Islet precursor cell (in vitro differentiated cells): ENCODE measurements at places on chromosomes 11 and 22.

GRCh38 chr11:83147895-83148294, 9.0 kb upstream of the PCF11 start:
- DNase-seq, result no peak

DNA sequence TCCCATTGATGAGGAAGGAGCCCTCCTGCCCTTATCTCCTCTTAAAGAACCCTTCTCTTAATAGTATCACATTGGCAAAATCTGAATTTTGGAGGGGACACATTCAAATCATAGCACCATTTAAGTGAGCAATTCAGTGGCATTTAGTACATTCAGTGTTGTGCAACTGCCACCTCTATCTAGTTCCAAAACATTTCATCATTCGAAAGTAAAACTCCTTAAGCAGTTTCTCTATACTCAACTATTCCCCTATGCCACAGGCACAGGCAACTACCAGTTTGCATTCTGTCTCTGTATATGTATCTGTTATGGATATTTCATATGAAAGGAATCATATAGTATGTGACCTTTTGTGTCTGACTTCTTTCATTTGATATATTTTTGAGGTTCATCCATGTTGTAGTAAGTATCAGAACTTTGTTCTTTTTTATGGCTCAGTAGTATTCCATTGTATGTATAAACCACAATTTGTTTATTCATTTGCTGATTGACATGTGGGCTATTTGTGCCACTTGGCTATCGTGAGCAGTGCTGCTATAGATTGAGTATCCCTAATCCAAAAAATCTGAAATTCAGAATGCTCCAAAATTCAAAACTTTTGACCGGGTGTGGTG, 22.9 kb downstream of the FAR1 start:
- no peak for DNase-seq

DNA sequence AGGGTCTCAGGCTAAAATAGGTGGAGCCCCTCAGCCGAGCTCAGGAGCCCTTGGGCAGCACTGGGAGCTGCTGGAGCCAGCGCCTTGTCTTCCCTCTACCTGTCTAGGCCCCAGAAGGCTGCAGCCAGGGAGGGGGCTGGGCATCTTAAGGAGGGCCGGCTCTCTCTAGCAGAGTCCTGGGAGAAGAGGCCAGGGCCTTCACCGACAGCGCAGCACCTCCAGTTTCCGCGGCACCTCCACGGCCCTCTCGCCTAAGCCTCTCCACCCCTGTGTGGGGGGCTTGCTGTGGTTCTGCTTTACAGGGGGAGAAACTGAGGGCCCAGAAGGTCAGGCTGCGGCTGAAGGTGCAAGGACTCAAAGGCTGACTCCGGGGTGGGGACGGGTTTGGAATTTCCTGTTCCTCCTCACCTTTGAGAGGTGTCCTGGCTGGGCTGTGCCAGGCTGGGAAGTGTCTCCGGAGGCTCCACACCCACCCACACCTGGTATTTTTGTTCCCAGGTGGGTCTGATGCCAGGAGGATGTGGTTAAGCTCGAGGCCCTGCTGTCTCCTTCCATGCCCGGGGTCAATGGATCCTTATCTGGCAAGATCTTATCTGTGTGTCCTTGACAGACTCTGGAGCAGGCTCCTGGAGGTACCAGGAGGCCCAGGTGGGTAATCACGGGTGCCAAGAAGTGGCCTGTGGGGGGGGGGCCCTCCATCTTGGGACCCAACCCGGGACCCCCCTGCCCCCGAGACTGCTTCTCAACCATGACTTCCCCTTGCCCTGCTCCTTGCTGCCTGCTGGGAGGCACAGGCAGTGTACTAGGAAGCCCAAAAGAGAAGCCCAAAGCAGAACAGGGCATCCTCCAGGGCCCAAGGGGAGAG, 95.3 kb upstream of the FGF3 start:
- peak; percentile 59 for DNase-seq

GRCh38 chr22:29044657-29045176, 16.9 kb downstream of the C22orf31 start:
- DNase-seq, result peak; percentile 75

DNA sequence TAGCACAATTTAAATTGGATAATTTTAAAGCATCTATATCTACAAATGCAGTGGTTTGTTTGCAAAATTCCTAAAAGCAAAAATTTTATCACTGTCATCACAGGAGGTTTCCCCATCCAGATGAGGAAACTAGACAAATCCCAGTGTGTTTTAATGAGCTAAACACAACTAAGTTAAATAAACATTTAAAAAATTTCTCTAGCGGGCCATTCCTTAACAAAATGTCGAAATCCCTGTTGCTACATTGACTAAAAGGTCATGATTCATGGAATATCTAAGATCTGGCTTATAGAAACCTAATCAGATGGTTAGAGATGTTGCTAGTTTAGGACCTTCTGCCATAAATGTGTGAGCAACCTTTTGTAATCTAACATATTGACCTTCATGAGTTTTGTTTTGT, 107.3 kb upstream of the BDNF start:
- no peak for DNase-seq

GRCh38 chr11:9347100-9347499, 32.7 kb upstream of the TMEM41B start:
- DNase-seq, result peak; percentile 55

GRCh38 chr11:82174610-82175009, 559.1 kb downstream of the FAM181B start:
- DNase-seq, result no peak

GRCh38 chr11:48036011-48036410, 55.7 kb downstream of the PTPRJ start:
- peak; percentile 81 for DNase-seq

DNA sequence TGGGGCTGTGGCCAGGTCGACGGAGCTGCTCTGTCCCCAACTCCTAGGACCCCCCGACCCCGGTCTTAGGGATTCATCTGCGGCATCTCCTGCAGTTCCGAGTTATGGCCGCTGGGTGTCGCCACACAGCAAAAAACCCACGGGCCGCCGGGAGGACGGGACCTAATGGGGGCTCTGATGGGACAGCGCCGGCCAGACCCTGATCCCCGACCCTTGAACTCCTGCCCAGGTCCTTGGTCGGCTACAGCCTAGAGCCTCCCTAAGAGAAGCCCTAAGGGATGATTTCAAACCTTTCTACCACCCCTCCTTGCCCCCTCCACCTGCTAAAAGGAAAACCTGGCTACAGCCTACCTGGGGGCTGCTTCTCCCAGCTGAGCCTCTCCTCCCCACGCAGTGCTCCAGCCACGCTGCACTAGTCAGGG, 30.8 kb upstream of the LRRC10B start:
- DNase-seq, result no peak

- DNase-seq, result no peak
These were observed 659.4 kb downstream of the METTL15 start for GRCh38 chr11:28767574-28767973.

GRCh38 chr11:122773781-122774266, 64.5 kb upstream of the CRTAM start:
- no peak for DNase-seq

DNA sequence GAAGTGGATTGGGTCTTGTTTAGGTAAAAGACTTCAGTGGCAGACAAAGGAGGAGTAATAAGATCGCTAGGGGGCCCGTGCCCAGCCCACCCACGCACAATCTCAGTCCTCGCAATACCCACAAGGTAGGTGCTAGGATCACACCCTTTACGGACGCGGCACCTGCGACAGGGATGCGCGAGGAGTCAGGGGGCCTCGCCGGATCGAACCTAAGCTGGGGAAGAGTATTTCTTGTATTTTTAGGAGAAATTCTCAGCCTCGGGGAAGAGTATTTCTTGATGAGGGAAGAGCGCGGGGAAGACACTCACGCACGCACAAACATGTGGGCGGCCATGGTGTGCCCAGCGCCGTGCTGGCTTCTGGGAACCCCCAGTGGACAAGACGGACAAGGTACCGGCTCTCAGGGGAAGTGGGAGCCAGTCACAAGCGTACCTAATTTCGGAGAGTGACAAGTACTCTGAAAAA, 745 bp upstream of the FAM118A start:
- no peak for DNase-seq

GRCh38 chr11:90134478-90135003, at the start of gene NAALAD2:
TSS of gene NAALAD2 (plus strand) at chr11:90134663. CDS start at chr11:90134759, 96 bp downstream.
- peak; percentile 81 for DNase-seq

DNA sequence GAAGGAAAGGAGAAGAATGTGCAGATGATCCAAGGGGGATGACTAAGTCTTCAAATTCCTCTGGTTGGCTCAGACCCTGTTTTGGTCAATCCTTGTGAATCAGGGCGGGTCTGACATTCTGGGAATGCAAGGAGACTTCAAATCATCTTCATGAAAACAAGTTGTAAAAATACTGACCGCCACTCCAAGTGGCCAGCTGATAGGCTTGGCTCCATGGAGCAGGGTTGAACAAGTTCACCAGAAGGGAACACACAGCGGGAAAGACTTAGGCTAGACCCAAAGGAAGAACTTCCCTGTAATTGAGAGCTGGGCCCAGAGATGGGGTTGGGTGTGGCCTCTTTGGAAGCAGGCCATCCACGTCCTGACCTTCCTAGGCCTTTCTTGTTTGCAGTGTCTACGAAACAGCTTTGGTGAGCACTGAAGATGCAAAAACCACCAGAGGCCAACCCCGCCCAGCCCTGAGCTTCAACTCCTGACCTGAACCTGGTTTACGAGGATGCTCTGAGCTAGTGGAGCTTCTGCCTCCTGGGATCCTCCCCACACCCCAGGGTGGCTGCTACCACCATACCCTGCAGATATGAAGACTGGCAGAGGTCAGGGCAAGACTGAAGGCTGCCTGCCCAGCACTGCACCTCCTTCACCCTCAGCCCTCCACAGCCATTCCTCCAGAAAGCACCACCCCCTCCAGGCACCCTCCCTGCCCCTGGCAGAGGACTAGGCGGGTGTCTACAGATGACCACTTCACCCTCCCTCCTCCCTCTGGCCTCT, 26.1 kb downstream of the GDPD5 start:
- peak; percentile 83 for DNase-seq

DNA sequence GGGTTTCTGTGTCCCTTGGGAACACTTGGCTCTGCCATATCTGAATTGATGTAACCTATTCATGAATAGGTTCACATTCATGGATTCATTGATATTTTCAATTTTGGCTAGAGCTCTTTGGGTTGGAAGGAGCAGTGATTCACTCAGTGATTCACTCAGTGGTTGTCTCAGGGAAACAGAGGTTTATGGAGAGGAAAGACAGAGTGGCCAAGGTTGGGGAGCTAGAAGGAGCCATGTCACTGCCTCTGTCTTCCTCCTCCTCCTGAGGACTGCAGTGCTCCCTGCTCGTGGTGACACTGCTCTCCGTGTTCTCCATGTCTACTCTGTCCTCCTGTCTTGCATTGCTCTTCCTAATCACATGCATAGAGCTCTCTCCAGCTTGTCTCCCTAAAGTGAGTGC, 17.4 kb downstream of the CEP164 start:
- DNase-seq, result no peak

- no peak for DNase-seq
These were observed 17.1 kb downstream of the FAR1 start for GRCh38 chr11:13685461-13686108.

DNA sequence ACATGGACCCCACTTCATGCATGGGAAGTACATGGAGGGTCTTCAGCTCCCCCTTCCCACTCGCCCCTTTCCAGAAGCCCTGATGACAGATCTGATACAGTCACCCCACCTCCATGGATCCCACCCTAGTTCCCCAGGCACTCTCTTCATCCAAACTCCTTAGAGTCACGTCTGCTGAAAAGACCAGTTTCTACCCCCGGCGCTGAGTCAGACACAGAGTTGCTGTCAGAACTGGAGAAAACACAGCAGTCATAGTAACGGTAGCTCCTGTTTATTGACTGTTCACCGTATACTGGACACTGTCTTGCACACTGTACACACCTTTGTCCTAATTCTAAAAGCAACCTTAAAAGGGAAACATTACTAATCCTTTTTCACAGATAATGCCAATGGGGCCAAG, 29.1 kb downstream of the DRD2 start:
- DNase-seq, result peak; percentile 68

DNA sequence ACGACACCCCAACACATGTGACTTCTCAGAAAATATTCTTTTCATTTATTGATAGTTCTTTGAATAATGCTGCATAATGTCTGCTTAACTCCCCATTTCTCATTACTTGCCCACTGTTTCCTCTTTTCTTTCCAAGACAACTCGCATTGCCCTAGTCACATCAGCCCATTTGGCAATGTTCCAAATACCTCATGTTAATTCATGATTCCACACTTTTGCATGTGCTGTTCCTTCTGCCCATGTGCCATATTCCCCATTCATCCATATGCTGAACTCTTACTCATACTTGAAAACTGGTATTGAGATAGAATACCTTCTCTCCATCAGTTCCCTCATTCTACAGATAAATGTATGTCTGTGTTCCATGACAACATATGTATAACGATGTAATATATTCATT, 993.7 kb downstream of the OPCML start:
- no peak for DNase-seq

GRCh38 chr11:57417056-57417455, 9.9 kb downstream of the SLC43A3 start:
- no peak for DNase-seq
